ENCODE measurements at places on chromosomes 6 and 20.

DNA sequence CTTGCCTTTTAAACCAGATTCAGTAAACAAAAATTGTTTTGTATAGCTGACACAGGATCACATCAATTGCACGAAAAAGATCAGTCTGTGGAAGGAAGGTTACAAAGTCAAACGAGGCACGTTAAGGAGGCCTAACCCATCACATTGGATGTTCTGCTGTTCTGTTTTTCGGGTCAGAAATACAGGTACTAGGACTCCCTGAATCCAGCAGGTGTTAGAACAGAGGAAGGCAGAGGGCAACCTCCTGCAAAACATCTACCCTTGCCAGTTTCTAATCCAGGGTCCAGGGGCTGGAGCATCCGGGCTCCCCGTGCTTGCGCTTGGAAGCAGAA is 64.6 kb downstream of the PLG start:
- no peak for DNase-seq

DNA sequence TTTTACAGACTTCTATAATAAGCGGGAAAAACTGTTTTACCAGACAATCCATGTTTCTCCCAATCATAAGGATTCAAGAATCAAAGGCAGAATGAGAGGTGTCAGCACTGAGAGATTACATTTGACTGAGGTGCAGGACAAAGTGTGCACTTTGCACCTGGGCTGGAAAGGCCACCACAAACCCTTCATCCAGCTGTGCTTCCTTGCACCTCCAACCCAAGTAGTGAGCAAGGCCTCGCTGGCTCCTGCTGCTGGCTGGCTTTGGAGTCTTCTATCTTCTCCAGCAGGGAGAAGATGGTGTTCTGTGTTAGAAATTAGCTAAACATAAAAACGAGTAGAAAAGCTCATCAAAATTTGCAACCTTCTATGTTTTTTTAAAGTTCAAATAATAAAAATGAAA is 77.7 kb downstream of the CHD6 start:
- no peak for DNase-seq

DNA sequence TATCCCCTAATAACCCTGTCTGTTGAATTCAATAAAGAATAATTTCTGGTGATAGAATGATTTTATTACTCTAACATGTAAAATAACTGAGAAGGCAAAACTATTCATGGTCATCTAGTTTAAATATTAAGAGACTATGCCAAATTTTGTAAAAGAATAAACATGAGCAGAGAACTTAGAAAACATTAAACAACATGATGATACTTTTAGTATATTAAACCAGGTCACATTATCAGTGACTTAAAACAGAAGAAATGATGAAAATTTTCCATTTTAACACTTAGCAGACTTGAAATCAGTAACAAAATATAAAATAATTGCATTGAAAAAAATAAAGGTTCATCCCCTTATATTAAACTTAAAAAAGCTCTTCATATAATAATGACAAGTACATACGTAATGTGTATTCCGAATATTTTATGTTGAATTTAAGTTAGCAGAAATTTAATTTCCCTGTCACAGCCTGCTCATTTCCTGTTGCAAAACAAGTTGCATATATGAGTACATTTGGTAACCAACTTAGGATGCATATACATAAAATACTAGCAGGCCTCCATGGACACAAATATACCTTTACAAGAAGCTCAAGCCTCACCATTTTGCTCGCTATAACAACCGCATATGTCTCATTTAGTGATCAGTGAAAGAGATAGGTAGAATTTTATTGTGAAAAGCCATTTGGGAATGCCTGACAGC is 40.6 kb downstream of the DTNBP1 start:
- DNase-seq, result no peak

- no peak for DNase-seq
Measured at GRCh38 chr20:22728146-22728745, 143.9 kb upstream of the FOXA2 start.

DNA sequence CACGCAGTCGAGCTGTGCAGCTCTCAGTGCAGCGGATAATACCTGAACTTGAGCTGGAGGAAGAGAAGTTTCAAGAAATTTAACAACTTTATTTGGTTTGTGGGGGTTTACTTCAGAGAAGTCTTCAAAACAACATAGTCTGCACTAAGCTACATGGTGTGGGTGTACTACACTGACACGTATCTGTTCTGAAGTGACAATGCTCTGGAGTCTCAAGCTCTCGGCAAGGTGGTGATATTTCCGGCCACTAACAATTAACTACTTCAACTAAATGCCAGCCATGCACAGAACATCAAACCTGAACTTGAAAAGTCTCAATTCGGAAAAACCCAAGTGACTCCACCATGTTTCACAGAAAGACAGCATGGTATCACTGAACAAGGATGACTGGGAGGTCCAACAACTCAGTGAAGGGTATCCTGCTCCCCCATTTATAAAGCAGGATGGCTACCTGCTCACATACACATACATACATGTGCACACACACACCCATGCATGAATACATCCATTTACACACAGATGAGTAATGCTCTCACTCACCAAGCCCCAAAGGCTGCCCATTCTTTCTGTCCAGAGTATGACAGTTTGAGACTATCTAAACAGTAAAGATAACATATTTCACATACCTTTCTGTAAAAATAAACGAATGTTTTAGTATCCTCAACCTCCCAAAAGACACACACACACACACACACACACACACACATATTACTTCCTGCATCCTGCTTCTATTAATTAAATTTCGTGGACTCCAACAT is 15.4 kb upstream of the ANKRD60 start:
- DNase-seq, result no peak

DNA sequence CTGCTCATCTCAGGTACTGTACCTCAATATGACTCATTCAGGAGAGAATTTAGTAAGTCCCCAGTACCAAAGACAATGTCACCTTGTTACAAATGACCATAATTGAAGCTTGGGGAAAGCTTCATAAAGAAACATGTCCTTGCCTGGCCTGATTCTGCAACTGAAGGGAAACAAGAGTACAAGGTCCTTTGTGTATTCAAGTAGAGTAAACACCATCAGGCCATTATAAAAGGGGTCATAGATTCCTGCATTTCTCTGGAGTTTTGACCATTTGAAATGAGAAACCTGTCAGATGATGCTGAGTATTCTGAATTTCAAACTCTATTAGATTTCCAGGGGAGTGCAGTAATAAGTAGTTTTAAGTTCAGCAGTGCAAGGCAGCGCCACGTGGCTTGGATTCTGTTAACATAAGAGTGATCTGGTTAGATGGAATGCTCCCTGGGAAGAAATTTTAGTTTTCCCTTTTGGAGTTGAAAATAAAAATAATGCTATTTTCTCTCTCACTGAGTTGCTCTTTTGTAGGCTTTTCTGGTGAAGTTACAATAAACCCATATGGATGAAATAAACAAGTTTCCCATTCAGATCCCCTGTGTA is 1054.3 kb downstream of the EPHA7 start:
- DNase-seq, result no peak

DNA sequence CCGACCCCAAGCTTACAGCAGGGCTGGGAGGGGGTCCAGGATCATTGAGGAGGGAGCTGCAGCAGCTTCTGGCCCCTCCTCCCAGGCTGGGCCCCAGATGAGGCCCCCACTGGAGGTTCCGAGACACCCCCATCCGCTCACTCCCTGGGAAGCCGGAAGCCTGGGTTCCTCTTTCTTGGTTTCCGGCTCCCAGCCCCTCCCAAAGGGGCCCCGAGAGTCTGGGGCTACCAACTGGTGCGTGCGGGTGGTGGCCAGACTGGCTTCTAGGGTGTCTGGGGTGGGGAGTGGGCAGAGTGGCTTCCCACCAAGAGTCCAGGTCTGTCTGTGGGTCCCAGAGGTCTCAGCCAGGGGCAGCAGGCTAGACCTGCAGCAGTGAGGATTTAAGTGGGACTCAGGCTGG is 2.2 kb downstream of the RGS19 start:
- DNase-seq, result no peak

DNA sequence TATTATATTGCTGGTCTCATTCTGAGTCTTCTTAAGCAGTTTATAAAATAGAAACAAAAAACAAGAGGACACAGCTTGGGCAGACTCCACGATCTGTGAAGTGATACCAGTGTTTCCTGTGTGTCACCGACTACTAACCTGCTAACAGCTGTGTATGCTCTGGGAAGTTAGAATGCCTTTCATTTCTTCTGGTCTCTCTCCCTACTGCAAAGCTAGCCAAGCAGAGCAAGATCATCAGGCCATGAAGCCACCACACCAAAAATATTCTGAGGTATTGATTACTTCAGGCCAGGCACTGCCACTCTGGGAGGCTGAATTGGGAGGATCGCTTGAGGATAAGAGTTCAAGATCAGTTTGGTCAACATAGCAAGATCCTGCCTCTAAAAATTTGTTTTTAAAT is 46.9 kb upstream of the SMIM29 start:
- no peak for DNase-seq

DNA sequence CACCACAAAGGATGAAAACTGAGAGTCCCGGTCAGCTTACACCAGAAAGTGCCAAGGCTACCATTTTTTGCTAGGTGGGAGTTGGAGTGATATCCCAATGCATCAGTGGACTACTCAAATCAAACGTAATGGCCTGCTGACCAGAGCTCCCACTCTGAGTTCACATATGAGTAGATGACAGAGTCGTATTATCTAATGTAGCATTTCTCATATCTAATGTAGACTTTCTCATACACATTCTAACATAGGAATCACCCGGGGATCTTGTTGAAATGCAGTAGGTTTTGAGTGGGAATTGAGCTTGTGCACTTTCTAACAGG is 38.4 kb upstream of the FUCA2 start:
- no peak for DNase-seq

DNA sequence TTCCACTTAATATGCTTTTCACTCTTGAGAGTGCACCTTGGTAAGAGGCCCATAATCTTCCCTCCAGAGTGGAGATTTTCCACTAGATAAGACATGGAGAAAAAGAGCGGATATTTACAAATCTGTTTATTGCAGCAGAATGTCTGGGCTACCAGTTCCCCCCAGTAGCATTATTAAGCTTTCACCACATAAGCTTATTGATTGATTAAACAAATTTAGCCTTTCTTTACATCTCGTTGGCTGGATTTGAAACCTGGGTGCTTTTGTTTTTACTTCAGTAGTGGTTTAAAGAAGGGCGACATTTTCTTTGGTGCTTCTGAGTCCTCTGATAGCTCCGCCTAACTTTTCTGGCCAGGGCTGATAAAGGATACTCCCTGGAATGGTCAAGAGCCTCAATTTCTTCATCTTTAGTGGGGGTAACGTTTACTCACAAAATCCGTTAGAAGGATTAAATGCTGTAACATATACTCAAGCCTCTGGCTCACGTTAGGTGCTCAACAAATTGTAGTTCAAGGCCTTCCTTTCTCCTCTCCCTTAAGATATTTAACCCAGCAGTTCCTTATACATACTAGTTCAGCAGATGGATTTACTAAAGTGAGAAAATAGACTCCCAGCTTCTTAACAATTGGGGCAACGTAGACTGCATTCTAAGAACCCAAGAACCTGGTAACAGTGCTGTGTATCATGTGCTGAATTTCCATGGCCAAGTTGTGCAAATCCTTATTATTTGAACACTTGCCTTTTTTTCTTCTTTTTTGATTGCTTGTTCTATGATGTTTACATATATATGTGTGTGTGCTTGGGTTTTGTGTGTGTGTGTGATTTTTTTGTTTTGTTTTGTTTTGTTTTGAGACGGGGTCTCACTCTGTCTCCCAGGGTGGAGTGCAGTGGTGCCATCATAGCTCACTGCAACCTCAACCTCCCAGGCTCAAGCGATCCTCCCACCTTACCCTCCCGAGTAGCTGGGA is 91.4 kb downstream of the RREB1 start:
- DNase-seq, result no peak

- DNase-seq, result no peak
Measured at GRCh38 chr6:4220558-4220957, 85.2 kb upstream of the ECI2 start.
